ENCODE measurements at places on chromosomes 12 and 14. TPM values are rescaled to one million over a fixed set of nuclear protein-coding genes. Genes with fewer than 3 reads are reported as not detected.

SOAT2 gene
- not detected for total RNA-seq

STON2 gene
- total RNA-seq, result 15.7 TPM

INHBC gene
- total RNA-seq, result not detected

RNASE11 gene
- not detected for total RNA-seq

SMCO2 gene
- not detected for total RNA-seq

MEG3 gene
- total RNA-seq, result 121 TPM

RASSF9 gene
- 1.3 TPM for total RNA-seq

LMO3 gene
- total RNA-seq, result 169 TPM

PDZRN4 gene
- 1.4 TPM for total RNA-seq

PMCH gene
- total RNA-seq, result not detected

TMEM52B gene
- 0.84 TPM for total RNA-seq

GALNT16 gene
- 6.7 TPM for total RNA-seq

TAS2R8 gene
- total RNA-seq, result not detected

SERPINA5 gene
- 0.46 TPM for total RNA-seq

KCNH5 gene
- 1.1 TPM for total RNA-seq

PRPF39 gene
- 26.6 TPM for total RNA-seq

TMEM119 gene
- total RNA-seq, result 7.1 TPM

TMEM63C gene
- total RNA-seq, result not detected

ASCL1 gene
- total RNA-seq, result 1.4 TPM

ASIC1 gene
- total RNA-seq, result 1.1 TPM

SSPN gene
- total RNA-seq, result 14.1 TPM

FAM181A gene
- total RNA-seq, result not detected

MIS18BP1 gene
- 30.9 TPM for total RNA-seq

COX8C gene
- total RNA-seq, result not detected

TPH2 gene
- total RNA-seq, result not detected

KLRF2 gene
- total RNA-seq, result not detected

CEP290 gene
- 14.3 TPM for total RNA-seq

SERPINA3 gene
- total RNA-seq, result 130 TPM

NTF3 gene
- total RNA-seq, result not detected

SLCO1B1 gene
- total RNA-seq, result not detected

GLT1D1 gene
- total RNA-seq, result 10.4 TPM

NEMF gene
- total RNA-seq, result 70.0 TPM

SELPLG gene
- total RNA-seq, result 19.2 TPM

MANSC4 gene
- not detected for total RNA-seq

TEX22 gene
- 0.47 TPM for total RNA-seq

C12orf50 gene
- total RNA-seq, result not detected

LGR5 gene
- total RNA-seq, result not detected

EMP1 gene
- 1,555 TPM for total RNA-seq

LAG3 gene
- 0.44 TPM for total RNA-seq

C14orf39 gene
- total RNA-seq, result not detected

CISTR gene
- total RNA-seq, result not detected

RTN1 gene
- 50.0 TPM for total RNA-seq

CDK17 gene
- 99.3 TPM for total RNA-seq

P2RX2 gene
- not detected for total RNA-seq

C3AR1 gene
- total RNA-seq, result 17.8 TPM

ZNF410 gene
- 40.2 TPM for total RNA-seq

AP5M1 gene
- 23.4 TPM for total RNA-seq

GZMB gene
- total RNA-seq, result 1.2 TPM

HOXC9 gene
- total RNA-seq, result not detected

Data from omental fat pad (tissue), 4 donors.